Progenitor cell of endocrine pancreas (in vitro differentiated cells): ENCODE measurements at places on chromosomes 13 and 19.

DNA sequence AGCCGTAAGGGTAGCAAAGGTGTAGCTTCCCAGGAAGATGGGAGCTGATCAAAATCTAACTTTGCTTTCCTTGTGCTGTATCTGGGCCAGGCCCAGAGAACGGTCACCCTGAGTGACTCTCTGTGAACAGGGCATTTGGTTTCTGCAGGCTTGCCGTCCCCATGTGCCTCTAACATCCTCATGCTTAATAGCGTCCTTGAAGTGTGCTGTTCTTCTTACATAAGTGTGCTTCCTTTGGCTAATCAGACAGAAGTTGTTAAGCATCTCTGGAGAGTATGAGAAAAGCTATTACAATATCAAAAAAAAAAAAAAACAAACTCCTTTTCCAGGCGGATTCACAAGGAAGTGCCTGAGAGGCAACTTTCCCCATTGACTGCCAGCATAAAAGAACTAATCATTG, 503.7 kb downstream of the DIAPH3 start:
- no peak for DNase-seq

DNA sequence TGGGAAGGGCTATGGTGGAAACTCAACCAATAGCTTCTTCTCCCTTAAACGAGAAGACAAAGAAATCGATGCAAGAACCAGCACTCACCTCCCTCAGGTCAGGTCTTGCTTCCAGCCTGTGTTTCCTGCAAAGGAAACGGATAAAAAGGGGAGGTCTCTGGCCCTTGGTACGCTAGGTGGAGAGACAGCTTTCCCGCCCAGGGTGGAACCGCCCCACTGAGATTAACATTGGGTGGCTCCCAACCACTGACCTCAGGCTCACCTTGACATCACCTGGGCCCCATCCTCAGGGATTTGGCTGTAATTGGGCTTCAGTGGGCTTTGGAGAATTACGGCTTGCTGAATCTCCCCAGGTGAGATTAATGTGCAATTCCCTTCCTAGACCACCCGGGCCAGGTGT, at the start of gene NLRP7:
Gene NLRP7, minus strand, starts transcription at position 150 of the 400 bp plus-strand sequence.
- no peak for DNase-seq

GRCh38 chr19:22605275-22606211, 28.6 kb upstream of the ZNF492 start:
- DNase-seq: no peak

- DNase-seq: no peak
These were observed 597.9 kb upstream of the PCDH9 start for GRCh38 chr13:67827992-67828391.

DNA sequence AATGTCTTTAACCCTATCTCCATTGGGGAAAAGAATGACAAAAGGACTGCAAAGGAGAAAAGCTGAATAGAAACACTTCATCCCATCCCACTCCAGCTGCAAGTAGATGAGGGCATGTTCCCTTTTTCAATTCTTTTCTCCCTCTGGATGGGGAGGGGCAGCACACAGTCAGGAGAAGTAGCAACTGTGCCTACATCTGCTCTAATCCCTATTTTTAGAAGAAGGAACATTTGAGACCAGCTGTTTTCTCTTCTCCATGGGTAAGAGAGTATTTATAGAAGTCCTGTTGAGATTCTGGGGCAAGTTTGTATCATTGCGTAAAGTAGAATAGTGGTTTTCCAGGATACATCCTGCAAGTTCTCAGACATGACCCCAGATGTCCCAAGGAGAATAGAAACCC, 9.3 kb upstream of the GTF3A start:
- no peak for DNase-seq

DNA sequence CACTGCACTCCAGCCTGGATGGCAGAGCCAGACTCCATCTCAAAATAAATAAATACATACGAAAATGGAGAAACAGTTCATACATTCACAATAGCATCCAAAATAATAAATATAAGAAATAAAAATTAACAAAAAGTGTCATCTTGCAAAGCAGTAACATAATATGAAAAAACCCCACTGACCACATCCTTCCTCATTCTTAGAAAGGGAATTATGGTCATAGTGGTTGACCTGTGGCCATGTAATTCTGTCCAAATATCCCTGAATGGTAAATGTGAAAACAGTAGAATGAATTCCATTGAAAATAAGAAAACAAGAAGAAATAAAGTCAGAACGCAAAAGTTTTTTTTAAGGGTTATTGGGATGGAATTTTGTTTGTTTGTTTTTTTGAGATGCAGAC, 7.0 kb upstream of the CDC42EP5 start:
- DNase-seq: no peak

DNA sequence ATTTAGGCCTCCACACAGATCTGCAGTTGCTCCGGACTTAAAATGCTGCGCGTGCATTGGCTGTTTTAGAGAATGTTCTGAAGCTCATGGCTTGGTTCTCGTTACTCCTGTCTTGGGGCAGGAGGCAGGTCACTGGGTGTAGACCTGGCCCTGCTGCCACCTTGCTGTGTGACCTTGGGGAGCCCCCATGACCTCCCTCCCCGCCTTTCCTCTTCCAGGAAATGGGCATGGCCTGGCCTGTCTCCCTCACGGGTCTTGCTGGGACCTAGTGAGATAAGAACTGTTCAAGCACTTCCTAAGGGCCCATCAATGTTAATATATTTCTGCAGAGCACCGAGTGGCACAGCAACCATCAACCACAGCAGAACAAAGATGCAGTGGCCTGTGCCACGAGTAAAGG, 49.4 kb downstream of the KLF2 start:
- no peak for DNase-seq

DNA sequence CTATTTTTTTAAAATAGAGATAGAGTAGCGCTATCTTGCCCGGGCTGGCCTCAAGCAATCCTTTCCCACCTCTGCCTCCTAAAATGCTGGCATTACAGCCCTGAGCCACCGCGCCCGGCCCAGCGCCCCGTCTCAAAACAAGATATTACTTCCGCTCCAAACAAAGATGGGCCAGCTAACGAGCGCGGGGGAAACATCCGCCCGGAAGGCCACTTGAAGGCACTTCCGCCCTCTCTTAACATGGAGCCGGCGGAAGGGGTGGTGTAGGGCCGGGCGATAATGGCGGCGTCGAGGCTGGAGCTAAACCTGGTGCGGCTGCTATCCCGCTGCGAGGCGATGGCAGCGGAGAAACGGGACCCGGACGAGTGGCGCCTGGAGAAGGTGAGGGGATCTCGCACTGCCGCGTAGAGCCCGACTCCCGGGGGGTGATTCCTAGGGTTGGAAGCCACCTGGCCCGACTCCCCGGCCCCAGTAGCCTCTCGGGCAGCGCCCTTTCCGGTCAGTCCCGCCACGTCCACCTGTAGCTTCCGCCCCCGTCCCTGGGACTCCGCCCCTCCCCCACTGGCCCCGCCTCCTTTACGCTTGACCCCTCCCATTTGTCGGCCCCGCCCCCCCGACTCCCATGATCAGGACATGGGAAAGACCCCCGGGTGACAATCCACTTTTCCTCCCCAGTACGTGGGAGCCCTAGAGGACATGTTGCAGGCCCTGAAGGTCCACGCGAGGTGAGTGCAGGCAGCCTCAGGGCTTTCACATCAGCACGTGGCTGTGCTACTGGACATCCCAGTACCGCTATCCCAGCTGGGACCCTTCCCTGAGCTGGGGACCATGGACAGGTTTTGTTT, at the start of gene USE1:
Gene USE1, plus strand, starts transcription at position 231 of the 845 bp plus-strand sequence. Its CDS starts 49 bp downstream, at position 280.
- peak; percentile 77 for DNase-seq

DNA sequence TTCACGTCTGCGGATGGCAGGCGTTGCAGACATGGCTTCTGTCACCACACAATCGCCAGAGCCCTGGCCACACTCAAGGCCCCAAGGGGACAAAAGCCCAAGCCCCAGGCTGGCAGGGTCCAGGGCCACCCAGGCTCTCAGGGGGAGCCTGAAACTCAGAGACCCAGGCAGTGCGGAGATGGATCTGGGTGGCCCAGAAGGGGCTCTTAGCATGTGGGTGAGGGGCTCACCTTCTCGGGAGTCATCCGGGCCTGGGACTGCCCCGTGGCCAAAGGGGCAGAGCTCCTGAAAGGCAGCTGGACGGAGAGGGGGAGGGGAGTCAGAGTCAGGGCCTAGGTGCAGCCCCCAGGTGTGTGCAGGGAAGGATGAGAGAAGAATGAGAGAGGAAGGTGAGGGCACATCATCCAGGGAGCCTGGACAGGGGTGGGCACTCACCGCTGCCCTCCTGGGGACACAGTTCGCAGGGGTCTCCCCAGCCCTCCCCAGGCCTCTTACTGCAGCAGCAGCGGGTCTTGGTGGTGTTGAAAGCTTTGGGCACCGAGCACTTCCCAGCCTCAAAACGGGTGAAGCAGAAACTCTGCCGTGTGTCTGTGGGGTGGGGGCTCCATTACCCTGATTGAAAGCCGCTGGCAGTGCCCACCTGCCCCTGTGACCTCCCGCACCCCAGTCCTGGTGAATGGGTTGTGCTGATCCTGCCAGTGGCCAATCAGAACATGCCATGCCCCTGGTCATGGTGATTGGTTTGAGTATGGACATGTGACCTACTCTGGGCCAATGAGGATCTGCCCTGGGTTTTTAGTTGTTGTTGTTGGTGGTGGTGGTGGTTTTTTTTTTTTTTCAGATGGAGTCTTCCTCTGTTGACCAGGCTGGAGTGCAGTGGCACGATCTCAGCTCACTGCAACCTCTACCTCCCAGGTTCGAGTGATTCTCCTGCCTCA, 37.4 kb downstream of the CCL25 start:
- no peak for DNase-seq

DNA sequence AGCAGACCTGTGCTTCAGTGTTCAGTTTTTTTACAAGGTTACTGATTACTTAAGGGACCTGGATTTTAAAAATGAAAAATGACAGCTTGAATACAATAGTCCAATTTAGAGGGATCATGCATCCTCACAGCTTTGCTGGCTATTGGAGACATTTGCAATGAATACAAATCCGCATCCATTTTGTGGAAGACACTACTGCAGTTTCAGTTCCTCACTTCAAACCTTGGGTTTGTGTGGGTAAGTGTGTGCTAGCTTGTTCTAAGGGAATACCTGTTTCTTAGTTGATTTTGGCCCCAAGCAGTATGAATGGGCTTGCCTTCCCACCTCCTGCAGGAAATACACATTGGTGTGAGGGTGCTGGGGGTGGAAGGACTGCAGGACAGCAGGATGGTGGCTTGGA, 222.4 kb downstream of the OLFM4 start:
- DNase-seq: no peak

GRCh38 chr13:21659087-21659486, 11.8 kb upstream of the FGF9 start:
- DNase-seq: no peak

DNA sequence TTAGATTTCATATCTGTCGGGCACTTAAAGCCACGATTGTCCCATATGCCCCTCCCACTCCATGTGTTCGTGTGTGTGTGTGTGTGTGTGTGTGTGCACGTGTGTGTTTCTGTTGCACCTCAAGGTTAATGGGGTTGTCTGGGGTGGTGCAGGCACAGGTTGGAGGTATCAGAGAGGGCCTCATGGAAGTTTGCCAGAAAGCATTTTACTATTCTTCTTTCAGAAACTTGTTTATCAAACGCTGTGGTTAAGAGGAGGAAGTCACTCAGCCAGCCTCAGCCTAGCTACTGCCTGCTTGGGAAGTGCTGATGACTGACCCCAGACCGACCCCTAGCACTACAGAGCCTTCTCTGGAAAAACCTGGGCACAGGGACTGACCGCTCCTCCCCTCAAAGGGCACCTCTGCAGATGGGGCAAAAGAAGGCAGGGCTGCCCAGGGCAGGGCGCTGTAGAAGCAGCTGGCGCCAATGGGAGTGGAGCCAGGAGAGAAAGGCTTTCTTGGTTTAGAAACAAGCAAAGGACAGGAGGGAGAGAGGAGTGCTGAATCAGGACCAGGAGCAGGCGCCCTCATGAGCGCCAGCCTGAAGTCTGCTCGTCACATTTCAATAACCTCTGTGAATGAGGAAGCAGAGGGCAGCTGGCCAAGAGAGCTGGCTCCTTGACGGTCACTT, 3.9 kb downstream of the SIAH3 start:
- DNase-seq: no peak

DNA sequence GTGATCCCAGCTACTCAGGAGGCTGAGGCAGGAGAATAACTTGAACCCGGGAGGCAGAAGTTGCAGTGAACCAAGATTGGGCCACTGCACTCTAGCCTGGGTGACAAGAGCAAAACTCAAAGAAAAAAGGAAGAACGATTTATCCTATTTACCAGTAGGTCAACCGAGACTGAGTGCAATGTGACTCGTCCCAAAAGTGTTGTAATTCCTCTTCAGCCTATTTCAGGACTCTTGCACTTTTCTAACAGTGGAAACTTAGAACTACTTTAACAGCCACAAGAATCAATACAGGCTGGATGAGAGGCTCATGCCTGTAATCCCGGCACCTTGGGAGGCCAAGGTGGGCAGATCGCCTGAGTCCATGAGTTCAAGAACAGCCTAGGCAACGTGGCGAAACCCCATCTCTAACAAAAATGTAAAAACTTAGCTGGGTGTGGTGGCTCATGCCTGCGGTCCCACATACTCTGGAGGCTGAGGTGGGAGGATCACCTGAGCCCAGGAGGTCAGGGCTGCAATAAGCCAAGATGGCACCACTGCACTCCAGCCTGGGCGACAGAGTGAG, 4.3 kb upstream of the NR1H2 start:
- no peak for DNase-seq

GRCh38 chr13:73547239-73547638, 488.4 kb downstream of the KLF5 start:
- DNase-seq: no peak

DNA sequence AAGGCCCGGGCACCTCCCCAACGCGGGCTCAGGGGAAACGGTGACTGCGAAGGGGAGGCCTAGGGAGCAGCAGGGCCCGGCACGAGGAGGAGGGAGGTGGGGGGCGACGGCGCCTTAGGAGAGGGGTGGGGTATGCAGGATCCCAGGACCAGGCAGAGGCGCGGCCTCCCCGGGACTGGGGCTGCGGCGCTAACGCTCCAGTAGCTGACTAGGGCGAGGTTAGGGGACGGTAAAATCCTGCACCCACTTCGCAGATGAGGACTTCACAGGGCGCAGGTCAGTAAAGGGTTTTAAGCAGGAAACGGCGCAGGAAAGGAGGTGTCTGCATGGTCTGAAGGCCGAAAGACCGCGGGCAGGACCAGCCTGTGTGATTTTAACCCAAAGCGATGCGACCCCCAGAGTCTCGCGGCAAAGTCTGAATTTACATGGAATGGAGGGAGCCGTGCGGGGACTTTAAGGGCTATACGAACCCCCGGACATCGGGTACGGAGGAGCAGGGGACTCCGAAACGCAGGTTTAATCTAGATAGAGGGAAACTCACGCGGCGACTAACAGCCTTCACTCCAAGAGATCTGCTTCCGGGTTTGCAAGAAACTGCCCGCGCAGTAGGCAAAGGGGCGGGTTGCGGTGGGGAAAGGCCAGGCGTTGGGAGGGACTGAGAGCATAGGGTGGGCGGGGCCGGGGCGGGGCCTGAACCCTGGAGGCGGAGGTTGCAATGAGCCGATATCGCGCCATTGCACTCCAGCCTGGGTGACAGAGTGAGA, at the start of gene ZNF665:
Gene ZNF665, minus strand, starts transcription at position 588 of the 764 bp plus-strand sequence. CDS start 10,460 bp downstream, outside the sequence.
- DNase-seq: peak; percentile 69

GRCh38 chr13:42891591-42891990, 100.5 kb downstream of the EPSTI1 start:
- no peak for DNase-seq

- peak; percentile 100 for DNase-seq
These were observed 6.2 kb downstream of the HRC start for GRCh38 chr19:49148784-49149651.
